Stimulated activated CD8-positive, alpha-beta memory T cell treated with anti-CD3 and anti-CD28 coated beads, Interleukin-2, amount 100 ng/mL, for 1 hour (primary cell): ENCODE measurements at places on chromosomes 11 and 22.

DNA sequence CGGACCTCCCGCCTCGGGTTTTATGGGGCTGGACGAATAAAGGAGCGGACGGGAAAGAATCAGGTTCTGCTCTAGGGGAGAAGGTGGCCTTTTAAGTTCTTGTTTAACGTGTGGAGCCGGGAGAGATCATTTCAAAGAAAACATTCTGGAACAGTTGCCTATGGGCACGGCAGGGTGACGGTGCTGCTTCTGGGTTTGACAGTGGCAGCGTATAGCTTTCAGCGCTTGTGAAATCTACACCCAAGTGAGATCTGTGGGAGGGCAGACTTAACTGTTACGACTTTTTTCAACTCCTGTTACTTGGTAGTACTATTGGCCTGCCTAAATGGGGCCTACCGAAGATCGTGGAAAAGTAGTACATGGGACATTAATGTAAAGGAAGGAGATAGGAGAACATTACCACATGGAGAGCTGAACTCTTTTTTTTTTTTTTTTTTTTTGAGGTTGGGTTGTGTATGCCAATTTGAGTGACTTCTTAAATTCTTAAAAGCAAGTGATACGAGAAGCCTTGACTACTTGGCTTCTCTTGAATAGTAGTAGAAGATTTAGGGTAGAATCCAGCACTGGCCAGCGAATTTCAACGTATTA lies 743 bp downstream of the USP47 start:
- DNase-seq: peak; percentile 27

DNA sequence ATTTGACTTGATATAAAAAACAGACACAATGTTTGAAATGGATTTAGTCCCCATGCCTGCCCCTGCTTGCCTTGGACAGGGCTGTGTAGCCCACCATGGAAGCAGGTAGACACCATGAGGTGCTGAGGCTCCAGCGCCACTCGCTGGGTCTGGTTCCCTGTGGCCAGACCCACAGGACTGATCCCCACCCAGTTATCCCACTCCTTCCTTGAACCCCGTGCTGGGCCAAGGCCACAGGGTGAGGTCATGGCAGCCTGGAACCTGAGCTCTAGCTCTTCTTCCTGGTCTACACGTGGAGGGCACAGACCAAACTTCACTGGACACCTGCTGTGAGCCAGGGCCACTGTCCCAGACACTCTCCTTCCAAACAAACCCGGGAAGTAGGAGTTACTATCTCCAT lies 42.5 kb downstream of the GAB4 start:
- no peak for DNase-seq

DNA sequence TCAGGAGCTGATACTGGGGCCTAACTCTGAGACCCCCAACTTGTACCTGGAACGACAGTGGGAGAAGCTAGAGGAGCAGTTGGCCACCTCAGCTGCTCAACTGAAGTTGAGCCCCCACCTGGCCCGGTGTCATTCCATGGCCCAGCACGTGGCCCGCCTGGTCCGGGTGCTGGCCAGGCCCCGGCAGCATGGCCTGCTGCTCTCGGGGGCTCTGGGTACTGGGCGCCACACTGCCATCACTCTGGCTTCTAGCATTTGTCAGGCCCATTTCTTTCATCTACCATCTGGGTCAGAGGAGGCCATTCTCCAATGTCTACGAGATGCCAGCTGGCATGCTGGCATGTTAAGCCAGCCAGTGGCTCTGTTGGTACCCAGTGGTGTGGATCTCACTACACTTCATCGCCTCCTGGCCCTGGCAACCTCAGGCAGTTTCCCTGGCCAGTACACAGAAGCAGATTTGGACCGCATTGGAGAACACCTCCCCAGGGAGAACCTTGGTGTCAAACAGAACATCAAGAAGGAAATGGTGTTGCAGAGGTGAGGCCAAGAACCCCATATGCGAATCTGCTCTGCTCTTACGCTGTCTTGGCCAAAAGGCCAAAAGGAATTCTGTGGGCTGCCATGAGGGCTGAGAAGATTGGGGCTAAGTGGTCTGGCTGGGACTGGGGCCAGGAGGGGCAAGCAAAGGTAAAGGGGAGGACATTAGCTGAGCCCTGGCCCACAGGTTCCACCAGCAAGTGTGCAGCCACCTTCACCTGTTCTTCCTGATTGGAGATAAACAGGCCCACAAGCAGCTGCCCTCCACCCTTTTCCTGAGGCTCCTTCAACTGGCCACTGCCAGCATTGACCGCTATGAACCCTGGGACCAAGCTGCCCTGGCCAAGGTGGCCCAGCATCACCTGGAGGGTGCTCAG lies 45.4 kb downstream of the RRP8 start:
- DNase-seq: no peak

DNA sequence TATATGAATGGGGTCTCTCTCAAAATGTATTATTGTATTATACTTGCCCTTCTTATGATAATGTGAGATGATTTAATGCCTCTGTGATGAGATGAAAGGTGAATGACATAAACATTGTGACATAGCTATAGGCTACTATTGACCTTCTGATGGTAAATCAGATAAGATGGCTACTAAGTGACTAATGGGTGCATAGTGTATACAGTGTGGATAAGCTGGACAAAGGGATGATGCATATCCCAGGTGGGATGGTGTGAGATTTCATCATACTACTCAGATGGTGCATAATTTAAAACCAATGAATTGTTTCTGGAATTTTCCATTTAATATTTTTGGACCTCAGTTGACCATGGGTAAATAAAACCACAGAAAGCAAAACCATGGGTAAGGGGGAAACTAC lies 243.5 kb downstream of the SBF2 start:
- DNase-seq: no peak

DNA sequence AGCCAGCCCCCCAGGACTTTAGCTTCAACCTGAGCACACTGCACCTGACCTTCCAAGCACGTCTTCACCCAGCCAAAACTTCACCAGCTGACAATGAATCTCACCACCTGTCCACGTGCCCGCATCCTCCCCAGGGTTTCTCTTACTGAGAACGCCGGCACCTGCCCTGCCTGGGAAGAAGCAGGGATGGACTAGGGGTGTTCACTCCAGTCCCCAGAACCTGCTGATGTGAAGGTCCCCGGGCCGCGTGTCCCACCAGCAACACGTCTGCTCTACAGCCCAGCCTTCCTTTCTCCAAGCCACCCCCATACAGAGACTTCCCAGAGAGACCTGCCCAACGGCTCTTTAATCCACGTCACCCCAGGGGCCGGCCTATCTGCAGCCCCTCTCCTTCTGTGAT lies 12.8 kb downstream of the CPT1A start:
- DNase-seq: no peak

GRCh38 chr11:66419825-66420224 lies 1.0 kb upstream of the NPAS4 start:
- no peak for DNase-seq

- DNase-seq: no peak
These were observed 51.9 kb upstream of the MN1 start for GRCh38 chr22:27853424-27853823.

GRCh38 chr22:23233752-23234408 lies 53.6 kb downstream of the BCR start:
- DNase-seq: no peak

- no peak for DNase-seq
These were observed 52.5 kb upstream of the NNMT start for GRCh38 chr11:114243461-114244372.
